ENCODE measurements at places on chromosomes 3 and 15. TPM values are rescaled to one million over a fixed set of nuclear protein-coding genes. Genes with fewer than 3 reads are reported as not detected.

DNA sequence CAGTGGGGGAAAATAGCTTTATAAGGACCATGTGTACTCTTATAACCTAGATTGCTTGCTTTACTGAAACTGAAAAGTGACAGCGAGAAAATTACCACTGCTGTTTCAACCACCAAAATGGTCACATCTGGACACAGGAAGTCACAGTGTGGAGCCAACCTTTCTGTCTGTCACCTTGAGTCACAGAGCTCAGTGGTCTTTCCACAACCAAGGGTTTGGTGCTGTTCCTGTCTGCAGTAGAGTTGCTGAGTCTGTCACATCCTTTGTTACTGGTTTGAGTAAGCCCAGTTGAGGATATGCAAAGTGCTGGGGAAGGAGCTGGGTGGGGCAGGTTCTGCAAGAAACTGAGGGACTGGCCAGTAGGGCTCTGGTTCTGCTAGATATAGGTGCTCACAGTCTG, 139.1 kb upstream of the EIF1B start:
- no peaks in the 10 kb centered on the region for H3K4me1 ChIP-seq
- H3K4me3 ChIP-seq: no peak overlapping the region
- no peak for DNase-seq
- no peak overlapping the region for H3K27ac ChIP-seq

DNA sequence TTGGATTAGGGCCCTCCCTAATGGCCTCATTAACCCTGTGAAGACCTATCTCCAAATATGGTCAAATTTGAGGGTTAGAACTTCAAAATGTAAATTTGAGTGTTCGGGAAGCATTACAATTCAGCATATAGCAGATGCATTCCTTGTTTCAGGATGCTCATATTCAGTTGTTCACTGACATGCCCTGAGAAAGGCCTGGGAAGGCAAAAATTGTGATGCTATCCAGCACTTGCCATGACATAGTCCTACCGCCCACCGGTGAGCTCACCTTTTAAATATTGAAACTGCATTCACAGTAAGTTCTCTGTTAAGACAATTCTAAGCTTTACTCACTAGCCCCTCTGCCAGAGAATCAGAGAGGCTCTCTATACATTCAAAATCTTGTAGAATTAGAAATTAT, 300.3 kb upstream of the CCDC54 start:
- H3K27me3 ChIP-seq: no peaks in the 10 kb centered on the region
- H3K36me3 ChIP-seq: no peaks in the 10 kb centered on the region
- no peak overlapping the region for H3K27ac ChIP-seq
- no peak for DNase-seq
- no peaks in the 10 kb centered on the region for H3K4me1 ChIP-seq

Gene CXCR6
- total RNA-seq: not detected

- DNase-seq: no peak
- H3K4me3 ChIP-seq: no peak overlapping the region
- no peaks in the 10 kb centered on the region for H3K27me3 ChIP-seq
- no peak overlapping the region for H3K27ac ChIP-seq
- no peaks in the 10 kb centered on the region for H3K4me1 ChIP-seq
- no peaks in the 10 kb centered on the region for H3K36me3 ChIP-seq
Observed at GRCh38 chr3:195595785-195596531, 12.2 kb upstream of the APOD start.

Data from cardiac muscle cell (in vitro differentiated cells and primary cell).